ENCODE measurements at places on chromosomes 2 and 18. TPM values are rescaled to one million over a fixed set of nuclear protein-coding genes. Genes with fewer than 3 reads are reported as not detected.

Gene HRH4
- total RNA-seq: 0.14 TPM

Gene COL3A1
- 216 TPM for total RNA-seq

Gene AKAIN1
- not detected for total RNA-seq

Gene OTX1
- total RNA-seq: 0.14 TPM

Gene TBR1
- total RNA-seq: 0.48 TPM

Gene TTN
- total RNA-seq: 1,214 TPM

GRCh38 chr2:238202326-238203093, 985 bp downstream of the ILKAP start:
- peak overlapping the region; percentile 97 for H3K27ac ChIP-seq
- no peaks in the 10 kb centered on the region for H3K36me3 ChIP-seq
- peak overlapping the region; percentile 99 for H3K4me3 ChIP-seq
- peaks cover 8% of the 10 kb centered on the region for H3K4me1 ChIP-seq
- peak; percentile 6 for DNase-seq
- peaks cover 1% of the 10 kb centered on the region for H3K27me3 ChIP-seq

GRCh38 chr2:168323529-168324021, 76.2 kb upstream of the STK39 start:
- H3K27ac ChIP-seq: no peak overlapping the region
- H3K36me3 ChIP-seq: no peaks in the 10 kb centered on the region
- H3K4me1 ChIP-seq: no peaks in the 10 kb centered on the region
- H3K27me3 ChIP-seq: no peaks in the 10 kb centered on the region
- DNase-seq: no peak
- no peak overlapping the region for H3K4me3 ChIP-seq

DNA sequence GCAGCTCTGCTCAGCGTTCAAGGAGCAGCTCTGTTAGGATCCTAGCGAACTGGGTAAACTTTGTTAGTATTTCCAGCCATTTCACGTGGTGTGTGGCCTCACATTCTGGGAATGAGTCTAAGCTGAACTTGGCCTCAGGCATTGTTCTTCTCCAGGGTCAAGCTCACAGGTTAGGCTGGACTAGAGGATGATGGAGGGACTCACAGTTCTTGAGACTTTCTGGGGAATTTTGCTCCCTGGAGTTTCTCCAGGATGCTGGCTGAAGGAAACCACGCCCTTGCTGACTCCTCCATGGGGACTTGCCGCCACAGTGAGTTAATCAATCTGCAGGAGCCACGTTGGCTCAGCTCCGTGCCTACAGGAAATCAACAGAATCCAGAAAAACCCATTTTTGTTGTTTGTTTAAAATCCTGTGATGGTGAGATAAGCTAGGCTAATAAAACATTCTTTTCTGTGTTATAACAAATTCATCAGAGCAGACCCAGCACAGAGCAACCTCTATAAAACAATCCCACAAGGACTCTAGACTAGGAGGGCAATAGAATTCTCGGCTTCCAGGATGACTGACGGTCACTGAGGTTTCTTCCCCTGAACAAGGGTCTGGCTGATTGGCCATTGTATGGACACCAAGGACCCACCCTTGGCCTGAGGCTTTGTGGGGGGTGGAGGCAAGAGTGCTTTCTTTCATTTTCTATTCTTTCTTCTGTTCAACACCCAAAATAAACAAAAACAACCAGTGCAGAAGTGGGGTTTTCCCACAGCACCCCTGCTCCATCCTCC, 12.6 kb downstream of the CNDP1 start:
- no peak overlapping the region for H3K27ac ChIP-seq
- DNase-seq: peak; percentile 47
- no peak overlapping the region for H3K4me3 ChIP-seq

DNA sequence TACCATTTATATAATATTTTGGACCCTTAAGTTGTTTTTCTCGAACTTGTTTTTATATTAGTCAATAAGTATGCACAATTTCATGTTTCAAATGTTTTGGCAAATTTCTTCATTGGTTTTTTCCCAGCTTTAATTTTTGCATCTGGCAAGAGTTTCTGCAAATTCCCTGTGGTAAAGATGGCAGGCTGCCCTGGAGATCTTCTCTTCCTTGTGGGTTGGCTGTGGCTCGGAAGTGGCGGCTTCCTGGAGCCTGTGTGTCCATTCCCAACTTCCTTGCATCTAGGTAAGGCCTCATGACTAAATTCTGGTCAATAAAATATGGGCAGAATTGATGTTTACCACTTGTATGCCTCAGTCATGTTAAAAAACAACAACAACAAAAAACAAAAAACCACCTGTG, 818.6 kb downstream of the EPHA4 start:
- H3K4me1 ChIP-seq: peaks cover 12% of the 10 kb centered on the region
- H3K27ac ChIP-seq: no peak overlapping the region
- no peaks in the 10 kb centered on the region for H3K27me3 ChIP-seq
- DNase-seq: no peak

- H3K4me1 ChIP-seq: peaks cover 8% of the 10 kb centered on the region
- H3K27me3 ChIP-seq: no peaks in the 10 kb centered on the region
- DNase-seq: no peak
- no peak overlapping the region for H3K27ac ChIP-seq
Observed at GRCh38 chr2:102755284-102755683, 6.5 kb upstream of the TMEM182 start.

DNA sequence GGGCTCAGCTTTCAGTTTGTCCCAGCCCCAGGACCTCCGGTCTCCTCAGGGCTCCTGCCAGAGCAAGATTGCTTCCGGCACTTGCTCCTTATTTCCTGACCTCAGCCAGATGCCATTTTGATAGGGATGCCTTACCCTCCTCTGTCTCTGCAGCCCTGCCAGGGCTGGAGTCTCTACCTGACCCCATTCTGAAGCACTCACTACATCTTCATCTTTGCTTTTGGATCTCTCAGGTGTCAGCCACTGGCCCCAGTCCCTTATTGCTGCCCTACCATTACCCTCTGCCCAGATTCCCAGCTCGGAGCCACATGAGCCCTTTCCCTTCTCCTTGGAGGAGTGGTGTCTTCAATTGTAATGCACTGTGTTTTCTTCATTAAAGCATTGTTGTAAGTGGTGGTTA, 17.1 kb downstream of the OSBPL6 start:
- H3K27me3 ChIP-seq: no peaks in the 10 kb centered on the region
- H3K4me3 ChIP-seq: no peak overlapping the region
- no peak for DNase-seq

- H3K36me3 ChIP-seq: no peaks in the 10 kb centered on the region
- no peak overlapping the region for H3K27ac ChIP-seq
- DNase-seq: no peak
- peaks cover 15% of the 10 kb centered on the region for H3K4me1 ChIP-seq
- no peaks in the 10 kb centered on the region for H3K27me3 ChIP-seq
- H3K4me3 ChIP-seq: no peak overlapping the region
Observed at GRCh38 chr2:232541195-232541960, 1.9 kb downstream of the CHRNG start.

DNA sequence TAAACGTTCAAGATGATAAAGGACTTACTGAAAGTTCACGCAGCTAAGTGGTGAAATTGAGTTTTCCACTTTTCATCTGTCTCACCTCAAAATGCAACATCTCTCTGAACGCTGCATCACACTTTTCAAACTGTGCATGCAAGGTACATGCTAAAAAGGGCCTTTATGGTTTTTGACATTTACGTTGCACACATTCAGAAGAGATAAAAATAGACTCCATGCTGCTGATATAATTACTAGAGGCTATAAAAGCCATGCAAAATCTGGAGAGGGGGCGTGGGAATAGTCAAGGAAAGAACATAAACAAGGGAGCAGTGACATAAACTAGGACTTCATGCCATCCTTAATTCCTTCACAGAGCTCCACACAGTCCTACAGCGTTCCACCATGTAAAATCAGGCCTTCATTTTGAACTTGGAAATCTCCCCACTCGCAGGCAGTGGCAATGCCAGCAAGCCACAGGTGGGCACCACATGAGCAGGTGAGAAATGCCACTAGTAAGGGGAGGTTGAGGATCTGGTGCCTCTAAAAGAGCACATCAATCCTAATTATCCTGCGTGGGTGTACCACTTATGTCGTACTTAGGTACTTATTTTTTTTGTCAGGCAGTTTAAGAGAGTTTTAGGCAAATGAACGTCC, 71.4 kb downstream of the ZEB2 start:
- H3K36me3 ChIP-seq: no peaks in the 10 kb centered on the region
- DNase-seq: no peak
- H3K4me1 ChIP-seq: peaks cover 41% of the 10 kb centered on the region
- no peak overlapping the region for H3K4me3 ChIP-seq
- H3K27me3 ChIP-seq: no peaks in the 10 kb centered on the region

DNA sequence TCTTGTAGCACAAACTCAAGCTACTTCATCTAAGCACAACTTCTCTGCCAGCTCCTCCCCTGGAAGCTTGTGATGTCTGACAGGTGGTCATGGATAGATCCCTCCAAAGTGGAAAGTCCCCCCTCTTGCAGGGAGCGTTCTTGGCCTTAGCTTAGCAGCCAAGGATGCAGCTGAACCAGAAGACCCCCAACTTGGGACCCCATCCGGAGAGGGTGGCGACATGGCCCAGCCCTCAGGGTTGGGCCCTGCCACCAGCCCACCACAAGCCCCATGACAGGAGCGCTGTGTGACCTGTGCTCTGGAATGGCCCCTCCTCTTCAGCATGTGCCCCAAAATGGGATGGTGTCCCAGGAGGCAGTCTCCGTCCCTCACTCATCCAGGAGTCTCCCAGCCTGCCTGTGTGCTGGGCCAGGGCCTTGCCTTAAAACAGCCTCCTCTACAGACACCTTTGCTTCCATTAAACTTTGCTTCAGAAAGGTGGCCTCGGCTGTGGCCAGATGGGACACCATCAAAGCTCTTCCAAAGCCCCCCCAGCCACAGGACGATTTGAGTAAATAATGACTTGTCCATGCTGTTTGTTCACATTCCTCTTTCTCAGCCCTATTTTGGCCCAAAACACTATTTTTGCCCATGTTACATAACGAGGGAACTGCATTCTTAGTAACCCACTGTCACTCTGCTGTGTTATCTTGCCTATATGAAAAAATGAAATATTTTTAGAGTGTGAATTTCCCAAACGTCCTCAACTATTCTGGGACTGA, 122.1 kb downstream of the RAB3GAP1 start:
- no peak overlapping the region for H3K27ac ChIP-seq
- DNase-seq: no peak
- H3K4me3 ChIP-seq: no peak overlapping the region
- H3K4me1 ChIP-seq: no peaks in the 10 kb centered on the region

GRCh38 chr2:219484343-219485200, 14.1 kb upstream of the GMPPA start:
- DNase-seq: peak; percentile 67
- no peak overlapping the region for H3K27ac ChIP-seq

GRCh38 chr2:200022511-200022910, 67.1 kb downstream of the MAIP1 start:
- no peaks in the 10 kb centered on the region for H3K4me1 ChIP-seq
- H3K27ac ChIP-seq: no peak overlapping the region
- H3K27me3 ChIP-seq: no peaks in the 10 kb centered on the region
- no peak overlapping the region for H3K4me3 ChIP-seq
- no peak for DNase-seq
- H3K36me3 ChIP-seq: no peaks in the 10 kb centered on the region

- H3K4me1 ChIP-seq: no peaks in the 10 kb centered on the region
- H3K27ac ChIP-seq: no peak overlapping the region
- H3K4me3 ChIP-seq: no peak overlapping the region
- H3K27me3 ChIP-seq: no peaks in the 10 kb centered on the region
- peaks cover 10% of the 10 kb centered on the region for H3K36me3 ChIP-seq
- no peak for DNase-seq
Observed at GRCh38 chr2:74205596-74205995, 7.2 kb downstream of the MTHFD2 start.
